ENCODE measurements at places on chromosomes 7 and 10.

GRCh38 chr10:17683541-17683940 is 39.6 kb downstream of the STAM start:
- DNase-seq: no peak

DNA sequence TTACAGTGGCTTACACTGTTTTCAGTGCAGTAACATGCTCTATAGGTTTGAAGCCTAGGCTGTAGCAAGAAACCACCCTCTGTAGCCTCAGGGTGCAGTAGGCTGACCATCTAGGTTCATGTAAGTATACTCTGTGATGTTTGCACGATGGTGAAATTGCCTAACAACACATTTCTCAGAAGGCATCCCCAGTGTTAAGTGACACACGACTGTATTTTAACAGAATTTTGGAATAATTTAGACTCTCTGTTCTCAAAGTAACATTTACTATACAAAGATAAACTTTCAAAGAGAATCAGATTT is 44.6 kb upstream of the BHLHA15 start:
- no peak for DNase-seq

DNA sequence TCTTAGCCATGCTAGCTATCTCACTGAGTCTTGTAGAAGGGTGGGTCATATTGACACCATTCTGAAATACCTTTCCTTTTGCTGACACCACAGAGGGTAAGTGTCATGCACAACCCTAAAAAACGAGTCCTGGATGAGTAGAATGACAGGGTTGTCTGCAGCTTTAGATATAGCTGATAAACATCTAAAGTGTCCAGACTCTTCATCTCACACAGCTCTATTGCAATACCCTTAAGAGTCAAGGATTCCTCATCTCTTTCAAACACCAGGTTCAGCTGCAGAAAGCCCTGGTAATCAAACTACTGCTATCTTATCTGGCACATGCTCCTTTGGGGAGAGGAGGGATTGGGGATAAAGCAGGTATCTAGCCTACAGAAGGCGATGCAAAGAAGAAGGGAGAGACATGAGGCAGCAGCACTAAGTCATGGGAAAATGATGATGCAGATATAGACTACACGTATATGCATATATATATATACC is 127.0 kb downstream of the ANK3 start:
- no peak for DNase-seq

GRCh38 chr7:2405601-2406345 is 2.4 kb downstream of the CHST12 start:
- no peak for DNase-seq

DNA sequence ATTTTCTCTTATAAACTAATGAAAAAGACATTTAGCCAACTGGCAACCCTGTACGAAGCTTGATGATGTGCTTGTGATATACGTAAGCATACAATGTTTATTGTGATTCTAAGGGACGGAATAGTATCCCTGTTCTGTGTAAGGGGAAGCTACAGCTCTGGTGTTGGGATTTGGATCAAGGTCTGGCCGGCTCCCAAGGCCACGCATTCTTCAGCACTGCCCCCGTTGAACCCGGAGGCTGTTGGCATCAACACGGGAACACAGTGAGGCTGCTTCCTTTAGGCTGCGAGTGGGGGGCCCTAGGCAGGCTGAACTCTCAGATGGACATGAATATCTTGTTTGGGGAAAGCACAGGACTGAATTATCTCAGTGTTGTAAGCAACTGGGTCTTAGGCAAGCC is 180.6 kb downstream of the CAMK1D start:
- DNase-seq: no peak

DNA sequence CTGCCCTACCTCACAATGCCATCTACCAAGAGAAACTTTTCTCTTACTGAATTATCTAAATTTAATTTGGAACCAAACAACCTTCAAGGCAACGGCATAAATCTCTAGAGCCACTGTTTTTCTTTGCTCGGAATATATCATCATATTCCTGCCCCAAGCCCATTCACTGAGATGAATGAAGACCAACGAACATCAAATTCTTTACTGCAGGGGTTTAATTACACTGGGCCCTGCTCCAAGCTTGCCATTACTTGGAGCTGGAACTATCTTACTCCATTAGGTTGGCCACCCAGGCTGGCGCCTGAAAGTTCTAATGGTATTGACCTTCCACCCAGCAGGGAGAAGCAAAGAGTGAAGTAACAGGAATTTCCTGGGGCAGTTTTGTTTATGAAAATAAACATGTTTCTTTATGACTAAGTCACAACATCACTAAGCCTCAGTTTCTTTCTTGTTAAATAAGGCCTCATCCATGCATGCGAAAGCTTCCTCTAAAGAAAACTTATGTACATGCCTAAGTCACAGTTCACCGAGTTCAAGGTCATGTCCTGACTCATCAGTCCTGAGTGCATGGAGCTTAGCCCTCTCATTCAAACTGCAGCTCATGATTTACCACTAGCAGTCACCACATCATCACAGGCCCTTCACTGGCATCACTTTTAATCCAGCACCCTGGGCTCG is 42.1 kb upstream of the ANAPC16 start:
- no peak for DNase-seq

DNA sequence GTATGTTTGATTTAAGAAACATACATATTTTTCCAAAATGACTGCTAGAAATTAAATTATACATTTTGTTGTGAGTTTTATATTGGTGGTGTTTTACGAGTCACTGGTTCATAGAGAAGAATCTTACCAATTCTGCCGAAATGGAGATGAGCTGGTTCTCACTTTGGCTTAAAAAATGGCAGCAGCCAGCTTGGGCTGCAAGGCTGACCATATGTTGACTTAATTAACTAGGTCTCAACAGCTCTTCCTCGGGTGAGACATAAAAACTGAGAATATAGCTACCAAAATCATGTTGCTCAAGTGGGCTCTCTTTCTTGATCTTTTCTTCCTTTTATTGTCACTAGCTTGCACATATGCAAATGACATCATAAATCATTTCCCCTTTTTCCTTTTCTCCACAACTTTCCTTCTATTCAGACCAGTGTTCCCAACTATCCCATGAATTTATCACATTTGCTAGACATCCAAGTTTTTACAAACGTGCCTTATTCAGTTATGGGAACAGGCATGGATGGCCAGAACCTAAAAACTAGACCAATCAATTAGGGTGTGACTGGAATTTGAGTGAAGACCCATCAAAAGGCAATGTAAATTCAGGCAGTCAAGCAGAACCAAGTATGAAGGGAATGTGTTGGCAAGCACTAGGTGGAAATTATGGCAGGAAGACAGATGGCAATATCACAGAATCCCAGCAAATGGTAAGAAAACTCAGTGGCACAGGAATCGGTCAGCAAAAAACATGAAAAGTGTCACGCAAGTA is 6.4 kb upstream of the TSPAN12 start:
- DNase-seq: no peak

DNA sequence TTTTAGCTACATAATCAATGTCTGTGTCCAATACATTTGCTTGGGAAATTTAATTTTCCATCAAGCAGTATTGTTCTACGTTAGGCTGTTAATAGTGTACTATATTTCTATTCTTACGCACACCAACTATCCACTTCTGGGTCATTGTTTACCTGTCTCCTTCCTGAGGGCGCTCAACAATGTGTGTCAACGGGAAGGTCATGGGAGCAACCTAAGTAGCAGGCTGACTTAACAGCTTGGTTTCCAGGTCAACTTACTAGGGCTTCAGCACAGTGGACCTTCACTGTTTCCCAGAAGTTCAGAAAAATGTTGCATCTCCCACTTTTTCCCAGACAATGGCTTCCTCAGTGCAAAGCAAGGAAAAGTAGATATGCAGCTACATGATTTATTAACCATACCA is 13.7 kb downstream of the THSD7A start:
- DNase-seq: no peak

- DNase-seq: no peak
Observed at GRCh38 chr7:128271942-128272481, 30.9 kb downstream of the LEP start.

DNA sequence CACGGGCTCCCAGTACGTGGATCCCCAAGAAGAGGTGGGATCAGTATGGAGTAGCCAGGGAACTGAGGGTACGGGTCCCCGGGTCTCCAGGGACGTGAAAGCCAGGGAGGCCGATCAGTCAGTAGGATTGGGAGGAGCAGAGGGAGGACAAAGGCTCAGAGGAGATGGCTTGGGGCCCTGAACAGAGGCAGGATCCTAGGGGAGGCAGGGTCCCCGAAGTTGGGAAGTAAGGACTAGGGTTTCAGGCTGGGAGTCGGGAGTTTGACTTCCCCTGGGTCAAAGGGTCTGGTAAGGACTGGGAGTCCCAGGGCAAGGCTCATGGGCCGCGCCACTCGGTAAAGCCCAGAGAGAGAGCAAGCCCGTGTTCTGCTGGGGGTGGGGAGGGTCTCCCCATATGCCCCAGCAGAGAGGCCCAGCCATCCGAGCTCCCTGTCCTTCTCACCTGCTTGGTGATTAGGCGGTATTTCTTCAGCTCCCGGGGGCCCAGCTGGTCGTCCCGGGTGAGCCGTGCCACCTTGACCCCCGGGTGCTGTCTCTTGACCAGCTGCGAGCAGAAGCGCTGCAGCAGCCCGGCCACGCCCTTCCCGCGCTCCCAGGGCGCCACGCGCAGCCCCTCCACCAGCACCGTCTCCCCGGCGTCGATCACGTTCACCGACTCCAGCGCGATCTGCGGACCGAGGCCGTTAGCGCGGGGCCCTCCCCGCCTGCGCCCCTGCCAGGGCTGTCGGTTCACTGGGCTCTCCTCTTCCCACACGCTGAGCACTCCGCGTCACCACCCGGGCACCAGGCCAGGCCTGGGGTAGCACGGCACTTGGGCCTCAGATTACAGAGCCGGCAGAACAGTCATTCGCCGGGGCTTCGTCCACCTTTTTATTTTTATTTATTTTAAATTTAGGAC is 7.0 kb downstream of the NAT16 start:
- DNase-seq: peak; percentile 78

- DNase-seq: no peak
Observed at GRCh38 chr10:9535744-9536143, 1481.3 kb downstream of the GATA3 start.

GRCh38 chr7:142612237-142612881 is 136.9 kb upstream of the PRSS1 start:
- DNase-seq: peak; percentile 29

DNA sequence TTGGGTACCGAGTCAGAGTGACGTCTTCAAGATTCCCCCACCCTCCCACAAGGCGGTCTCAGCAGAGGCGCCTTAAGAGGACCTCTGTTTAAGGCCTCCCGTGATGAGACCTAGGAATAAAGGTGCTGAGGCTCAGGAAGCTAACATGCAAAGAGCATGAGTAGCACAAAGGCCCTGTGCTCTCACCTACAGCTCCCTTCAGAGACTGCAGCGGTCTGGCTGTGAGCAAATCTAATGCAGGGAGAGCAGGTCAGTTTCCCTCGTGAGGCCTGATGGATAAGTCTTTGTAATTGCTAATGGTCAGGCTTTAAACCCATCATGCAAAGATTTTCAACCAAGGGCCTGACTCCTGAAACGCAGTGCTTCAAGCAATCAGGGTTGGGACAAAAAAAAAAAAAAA is 909.3 kb upstream of the GHITM start:
- no peak for DNase-seq

Data from fibroblast of pulmonary artery (primary cell).